NCI-H1930 (cell line): ENCODE measurements at places on chromosomes 7 and 10.

GRCh38 chr10:63273577-63273976, 140.4 kb downstream of the NRBF2 start:
- no peak for DNase-seq

- DNase-seq = no peak
Observed at GRCh38 chr7:17939211-17939605, 1.1 kb downstream of the SNX13 start.

GRCh38 chr10:14705548-14706230, 69.0 kb downstream of the FAM107B start:
- DNase-seq = no peak

- no peak for DNase-seq
Observed at GRCh38 chr10:29448125-29448524, 159.3 kb downstream of the LYZL1 start.
